ENCODE measurements at places on chromosomes 16 and 17. TPM values are rescaled to one million over a fixed set of nuclear protein-coding genes. Genes with fewer than 3 reads are reported as not detected.

GRCh38 chr17:39513309-39513708, 52.0 kb downstream of the CDK12 start:
- no peak overlapping the region for H3K27ac ChIP-seq
- peaks cover 5% of the 10 kb centered on the region for H3K4me1 ChIP-seq
- peaks cover 54% of the 10 kb centered on the region for H3K36me3 ChIP-seq
- no peaks in the 10 kb centered on the region for H3K27me3 ChIP-seq

DNA sequence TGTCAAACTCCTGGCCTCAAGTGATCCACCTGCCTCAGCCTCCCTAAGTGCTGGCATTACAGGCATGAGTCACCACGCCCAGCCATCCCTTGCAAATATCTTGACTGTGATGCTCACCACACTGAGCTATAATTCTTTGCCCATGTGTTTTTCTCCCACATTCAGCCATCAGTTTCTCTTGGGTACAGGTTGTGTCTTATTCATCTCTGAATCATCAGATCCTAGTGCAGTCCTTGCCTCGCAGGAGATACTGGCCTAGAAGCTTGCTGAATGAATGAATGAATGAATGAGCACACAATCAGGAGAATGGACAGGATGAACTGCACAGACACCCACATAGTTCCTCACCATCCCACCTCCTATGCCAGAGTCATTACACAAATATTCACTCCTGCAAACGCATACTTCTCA, 24.4 kb upstream of the ETV4 start:
- no peak for DNase-seq
- no peak overlapping the region for H3K27ac ChIP-seq
- H3K27me3 ChIP-seq: peaks cover 3% of the 10 kb centered on the region
- H3K36me3 ChIP-seq: no peaks in the 10 kb centered on the region
- H3K4me3 ChIP-seq: no peak overlapping the region

GRCh38 chr17:30332057-30332542, 1.8 kb downstream of the TMIGD1 start:
- DNase-seq: peak; percentile 70
- H3K4me3 ChIP-seq: peak overlapping the region; percentile 65
- peaks cover 2% of the 10 kb centered on the region for H3K36me3 ChIP-seq

- peak; percentile 66 for DNase-seq
- no peaks in the 10 kb centered on the region for H3K27me3 ChIP-seq
- no peak overlapping the region for H3K4me3 ChIP-seq
- H3K36me3 ChIP-seq: peaks cover 44% of the 10 kb centered on the region
- no peaks in the 10 kb centered on the region for H3K4me1 ChIP-seq
- H3K27ac ChIP-seq: no peak overlapping the region
Measured at GRCh38 chr16:46673320-46674013, 15.5 kb downstream of the VPS35 start.

DNA sequence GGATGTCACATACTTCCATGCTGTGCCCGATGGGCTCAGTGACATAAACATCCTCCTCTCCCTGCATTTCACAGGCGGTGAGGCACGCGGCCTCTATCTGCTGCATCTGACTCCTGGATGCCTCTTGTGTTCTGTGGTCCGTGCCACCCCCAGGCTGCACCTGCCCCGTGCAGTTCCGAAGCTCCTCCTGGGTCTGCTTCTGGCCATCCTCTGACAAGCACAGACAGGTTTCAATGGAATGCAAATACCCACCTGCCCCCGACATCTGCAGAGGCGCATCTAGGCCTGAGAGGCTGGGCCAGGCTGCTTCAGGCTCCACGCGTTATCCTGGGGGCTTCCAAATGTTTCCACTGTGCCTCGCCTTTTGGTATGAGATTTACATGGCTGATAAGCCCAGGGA, 46.3 kb upstream of the DNAH17 start:
- DNase-seq: no peak
- no peak overlapping the region for H3K27ac ChIP-seq
- no peaks in the 10 kb centered on the region for H3K36me3 ChIP-seq
- H3K4me1 ChIP-seq: no peaks in the 10 kb centered on the region
- H3K27me3 ChIP-seq: peaks cover 6% of the 10 kb centered on the region

GRCh38 chr16:17233318-17234002, 237.3 kb downstream of the XYLT1 start:
- H3K36me3 ChIP-seq: peaks cover 17% of the 10 kb centered on the region
- peaks cover 21% of the 10 kb centered on the region for H3K4me1 ChIP-seq
- DNase-seq: no peak
- no peak overlapping the region for H3K27ac ChIP-seq
- H3K4me3 ChIP-seq: no peak overlapping the region
- H3K27me3 ChIP-seq: no peaks in the 10 kb centered on the region

DNA sequence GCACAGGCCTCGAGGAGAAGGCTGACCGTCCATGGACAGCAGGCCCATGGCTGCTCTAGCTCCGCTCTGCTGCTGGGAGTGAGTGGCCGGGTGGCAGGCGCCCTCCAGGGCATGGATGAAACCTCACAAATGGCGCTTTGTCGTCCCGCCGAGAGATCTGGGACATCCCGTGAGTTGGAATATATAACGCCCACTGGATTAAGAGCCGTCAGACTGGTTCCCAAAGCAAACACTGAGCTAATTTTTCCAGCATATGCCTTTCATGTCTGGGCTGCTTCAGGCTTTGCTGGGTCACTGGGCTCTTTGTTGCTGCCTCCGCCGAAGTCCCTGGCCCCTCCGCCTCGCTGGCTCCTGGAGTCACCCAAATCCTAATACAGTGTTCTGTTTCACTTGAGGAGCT, 266.3 kb downstream of the FOXL1 start:
- no peak for DNase-seq
- H3K4me3 ChIP-seq: no peak overlapping the region
- H3K36me3 ChIP-seq: no peaks in the 10 kb centered on the region
- H3K27ac ChIP-seq: no peak overlapping the region
- H3K27me3 ChIP-seq: no peaks in the 10 kb centered on the region
- no peaks in the 10 kb centered on the region for H3K4me1 ChIP-seq

GRCh38 chr16:89246383-89246902, 28.9 kb downstream of the ZNF778 start:
- H3K27ac ChIP-seq: no peak overlapping the region
- no peaks in the 10 kb centered on the region for H3K27me3 ChIP-seq
- peaks cover 9% of the 10 kb centered on the region for H3K36me3 ChIP-seq
- H3K4me1 ChIP-seq: peaks cover 18% of the 10 kb centered on the region
- H3K4me3 ChIP-seq: peak overlapping the region; percentile 67

DNA sequence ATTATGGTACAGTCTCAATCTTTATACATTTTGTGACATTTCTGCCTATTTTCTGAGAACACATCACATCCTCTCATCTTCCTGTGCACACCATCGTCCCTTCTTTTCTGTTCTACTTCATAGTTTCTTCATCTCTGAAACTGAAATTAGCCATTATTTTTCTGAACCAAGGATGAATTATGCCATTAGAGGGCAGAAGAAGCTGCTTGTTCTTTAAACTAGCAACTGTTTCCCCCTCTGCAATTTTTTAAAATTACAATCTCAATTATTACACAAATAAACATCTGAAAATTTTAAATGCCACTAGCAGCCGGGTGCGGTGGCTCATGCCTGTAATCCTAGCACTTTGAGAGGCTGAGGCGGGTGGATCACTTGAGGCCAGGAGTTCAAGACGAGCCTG, 41.3 kb downstream of the RBBP6 start:
- H3K4me3 ChIP-seq: no peak overlapping the region
- H3K27me3 ChIP-seq: peaks cover 13% of the 10 kb centered on the region
- no peak overlapping the region for H3K27ac ChIP-seq
- H3K36me3 ChIP-seq: no peaks in the 10 kb centered on the region
- peaks cover 5% of the 10 kb centered on the region for H3K4me1 ChIP-seq
- DNase-seq: no peak

DNA sequence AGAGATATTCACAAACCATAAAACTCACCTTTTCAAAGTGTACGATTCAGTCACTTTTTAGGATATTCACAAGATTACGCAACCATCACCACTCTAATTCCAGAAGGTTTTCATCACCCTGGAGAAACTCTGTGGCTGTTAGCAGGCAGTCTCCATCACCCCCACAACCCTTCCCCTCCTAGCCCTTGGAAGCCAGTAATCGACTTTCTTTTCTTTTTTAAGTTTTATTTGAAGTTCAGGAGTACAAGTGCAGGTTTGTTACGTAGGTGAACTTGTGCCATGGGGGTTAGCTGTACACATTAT, 363.5 kb downstream of the CPPED1 start:
- no peaks in the 10 kb centered on the region for H3K27me3 ChIP-seq
- no peaks in the 10 kb centered on the region for H3K4me1 ChIP-seq
- no peak overlapping the region for H3K27ac ChIP-seq
- DNase-seq: no peak
- no peak overlapping the region for H3K4me3 ChIP-seq
- H3K36me3 ChIP-seq: no peaks in the 10 kb centered on the region

- DNase-seq: no peak
- H3K27ac ChIP-seq: peak overlapping the region; percentile 68
- H3K4me1 ChIP-seq: peaks cover 12% of the 10 kb centered on the region
- no peaks in the 10 kb centered on the region for H3K27me3 ChIP-seq
- no peaks in the 10 kb centered on the region for H3K36me3 ChIP-seq
Measured at GRCh38 chr17:66190738-66191592, 968 bp downstream of the CEP112 start.

DNA sequence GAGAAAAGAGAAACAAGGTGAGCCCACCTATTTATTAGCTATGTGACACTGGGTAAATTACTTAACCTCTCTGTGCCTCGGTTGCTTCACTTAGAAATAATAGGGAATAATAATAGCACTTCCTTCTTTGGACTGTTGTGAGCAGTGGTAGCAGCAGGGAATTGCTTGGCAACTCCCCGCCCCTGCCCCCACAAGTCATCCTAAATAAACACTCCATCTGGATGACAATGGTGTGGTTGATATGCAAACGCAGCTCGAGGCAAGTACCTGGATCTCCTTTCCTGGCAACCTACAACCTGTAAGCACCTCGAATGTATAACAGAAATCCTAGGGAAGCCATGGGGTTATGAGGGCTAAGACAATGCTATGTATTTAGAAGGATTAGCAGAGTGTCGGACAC, 9.1 kb downstream of the TEKT3 start:
- no peak overlapping the region for H3K4me3 ChIP-seq
- no peaks in the 10 kb centered on the region for H3K36me3 ChIP-seq
- peaks cover 19% of the 10 kb centered on the region for H3K27me3 ChIP-seq

GRCh38 chr16:6335072-6335471, 997.6 kb upstream of the RBFOX1 start:
- no peak overlapping the region for H3K27ac ChIP-seq
- H3K4me3 ChIP-seq: no peak overlapping the region
- H3K27me3 ChIP-seq: no peaks in the 10 kb centered on the region
- H3K4me1 ChIP-seq: no peaks in the 10 kb centered on the region
- no peak for DNase-seq

DNA sequence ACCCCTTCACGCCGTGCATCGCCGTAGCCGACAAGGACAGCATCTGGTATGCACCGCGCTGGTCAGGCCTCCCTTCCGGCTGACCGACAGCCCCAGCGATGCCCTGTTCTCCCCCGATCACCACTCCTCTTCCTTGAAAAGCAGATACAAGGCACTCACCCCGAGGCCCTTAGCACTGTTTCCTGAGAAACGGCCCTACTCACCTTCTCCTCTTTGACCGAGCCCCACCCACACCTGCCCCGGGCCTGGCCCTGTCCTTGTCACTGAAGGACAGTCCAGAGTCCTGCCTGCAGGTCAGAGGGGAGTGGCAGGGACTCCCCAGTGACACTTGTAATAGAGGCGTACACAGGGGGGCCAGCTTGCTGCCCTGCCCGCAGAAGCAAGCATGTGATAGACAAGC, 45.9 kb upstream of the CHMP6 start:
- no peak for DNase-seq

DNA sequence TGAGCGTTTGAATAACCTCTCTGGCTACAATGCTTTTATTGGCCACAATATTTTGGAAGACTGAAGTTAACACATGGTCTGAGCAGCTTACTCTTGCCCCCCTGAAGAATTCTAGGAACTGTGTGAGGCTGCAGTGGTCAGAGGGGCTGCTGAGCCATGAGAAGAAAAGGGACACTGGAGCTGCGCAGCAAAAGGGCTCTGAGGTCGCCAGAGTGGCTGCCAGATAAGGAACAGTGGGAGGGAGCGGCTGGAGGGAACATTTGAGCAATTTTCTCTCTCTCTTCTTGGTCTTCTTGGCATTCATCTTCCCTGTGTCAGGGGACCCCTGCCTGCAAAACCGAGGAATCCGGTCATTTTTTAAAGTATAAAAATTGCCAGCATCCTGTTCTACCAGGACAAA, 66.1 kb downstream of the CPPED1 start:
- no peak overlapping the region for H3K27ac ChIP-seq
- H3K4me1 ChIP-seq: no peaks in the 10 kb centered on the region
- no peak for DNase-seq
- no peaks in the 10 kb centered on the region for H3K27me3 ChIP-seq
- peaks cover 54% of the 10 kb centered on the region for H3K36me3 ChIP-seq
- H3K4me3 ChIP-seq: no peak overlapping the region

GRCh38 chr16:4610011-4611005, 4.4 kb downstream of the UBALD1 start:
- H3K4me1 ChIP-seq: peaks cover 11% of the 10 kb centered on the region
- no peaks in the 10 kb centered on the region for H3K36me3 ChIP-seq
- no peaks in the 10 kb centered on the region for H3K27me3 ChIP-seq
- no peak overlapping the region for H3K4me3 ChIP-seq

GRCh38 chr17:16879686-16880085, 92.2 kb downstream of the TNFRSF13B start:
- H3K27me3 ChIP-seq: no peaks in the 10 kb centered on the region
- H3K27ac ChIP-seq: no peak overlapping the region
- DNase-seq: no peak
- no peak overlapping the region for H3K4me3 ChIP-seq
- no peaks in the 10 kb centered on the region for H3K4me1 ChIP-seq

DNA sequence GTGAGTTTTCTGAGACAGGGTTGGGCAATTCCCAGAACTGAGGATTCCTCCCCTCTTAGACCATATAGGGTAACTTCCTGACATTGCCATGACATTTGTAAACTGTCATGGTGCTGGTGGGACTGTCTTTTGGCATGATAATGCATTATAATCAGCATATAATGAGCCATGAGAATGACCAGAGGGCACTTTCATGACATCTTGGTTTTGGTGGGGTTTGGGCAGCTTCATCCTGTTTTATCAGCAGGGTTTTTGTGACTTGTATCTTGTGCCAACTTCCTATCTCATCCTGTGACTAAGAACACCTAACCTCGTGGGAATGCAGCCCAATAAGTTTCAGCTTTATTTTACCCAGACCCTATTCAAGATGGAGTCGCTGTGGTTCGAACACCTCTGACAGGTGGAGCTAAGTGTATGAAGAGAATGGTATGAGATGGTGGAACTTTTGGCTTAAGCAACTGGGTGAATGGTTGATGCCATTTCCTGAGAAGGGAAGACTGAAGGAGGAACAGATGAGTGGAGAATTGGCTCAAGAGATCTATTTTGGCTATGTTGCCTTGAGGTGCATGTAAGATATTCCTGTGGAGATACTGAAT, 217.3 kb downstream of the RAB11FIP4 start:
- H3K4me3 ChIP-seq: no peak overlapping the region
- peaks cover 4% of the 10 kb centered on the region for H3K4me1 ChIP-seq
- peaks cover 13% of the 10 kb centered on the region for H3K27me3 ChIP-seq
- DNase-seq: peak; percentile 2

The JPT2 gene
- 55.0 TPM for total RNA-seq

The TBX21 gene
- 59.0 TPM for total RNA-seq

The SOX15 gene
- 0.21 TPM for total RNA-seq

The SEPTIN1 gene
- 259 TPM for total RNA-seq

The CCL2 gene
- total RNA-seq: not detected

The MYH13 gene
- not detected for total RNA-seq

The SEPTIN12 gene
- not detected for total RNA-seq

The TMC8 gene
- 292 TPM for total RNA-seq

The GINS2 gene
- total RNA-seq: 61.7 TPM
